ENCODE measurements at places on chromosomes 2 and 18.

- DNase-seq, result no peak
These were observed 15.8 kb downstream of the NABP1 start for GRCh38 chr2:191693778-191694177.

GRCh38 chr18:37527395-37527794, 38.2 kb downstream of the CELF4 start:
- DNase-seq, result no peak

- DNase-seq, result no peak
These were observed 155.7 kb downstream of the INHBB start for GRCh38 chr2:120501591-120501990.

DNA sequence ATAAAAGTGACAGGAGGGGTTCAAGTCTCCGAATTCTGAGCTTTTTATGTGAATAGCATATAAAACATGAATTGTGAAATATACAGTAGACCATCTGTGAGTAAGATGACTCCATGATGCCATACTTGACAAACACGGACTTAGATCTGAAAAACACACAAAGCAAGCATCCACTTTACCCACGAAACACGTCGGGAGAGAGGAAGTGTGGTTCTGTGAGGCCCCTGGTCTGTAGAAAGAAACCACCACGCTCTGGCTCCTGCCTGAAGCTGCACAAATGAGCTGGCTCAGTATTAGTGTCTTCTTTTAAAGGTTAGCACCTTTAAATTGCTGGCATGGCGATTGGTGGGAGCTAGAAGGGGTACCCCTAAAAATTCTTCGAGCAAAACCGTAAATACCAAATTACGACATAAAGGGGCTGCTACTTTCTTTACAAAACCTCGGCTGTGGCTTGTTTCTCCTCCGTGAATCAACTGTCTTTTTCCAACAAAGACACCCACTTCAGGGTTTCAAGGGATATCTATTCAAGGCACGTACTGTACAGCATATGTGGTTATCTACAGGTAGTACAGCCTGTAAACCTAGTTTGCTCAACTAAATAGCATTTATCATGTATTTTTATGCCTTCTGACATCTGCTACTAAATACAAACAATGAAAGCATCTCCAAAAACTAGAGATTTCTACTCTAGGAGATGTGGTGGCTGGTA, 70.9 kb downstream of the AFF3 start:
- no peak for DNase-seq

DNA sequence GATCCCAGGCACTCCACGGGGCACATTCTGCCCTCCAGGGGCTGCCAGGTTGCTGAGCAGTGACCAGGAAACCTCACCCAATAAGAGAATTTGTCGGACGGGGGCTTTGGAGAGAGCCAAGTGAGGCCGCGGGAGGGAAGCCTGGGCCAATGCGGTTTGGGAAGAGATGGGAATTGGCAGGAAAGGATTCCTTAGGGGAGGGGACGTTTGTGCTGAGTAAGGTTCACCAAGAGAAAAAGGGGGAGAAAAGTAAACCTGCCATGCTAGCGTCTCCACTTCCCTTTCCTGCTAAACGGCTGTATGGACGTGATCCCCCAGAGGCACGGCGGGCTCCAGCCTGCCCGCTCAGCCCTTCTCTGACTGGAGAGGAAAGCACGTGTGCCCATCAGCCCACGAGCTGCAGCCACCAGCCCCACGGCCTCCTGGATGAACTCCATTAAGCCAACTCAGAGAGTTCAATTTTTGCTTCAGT, 194.4 kb upstream of the ID2 start:
- DNase-seq, result no peak

DNA sequence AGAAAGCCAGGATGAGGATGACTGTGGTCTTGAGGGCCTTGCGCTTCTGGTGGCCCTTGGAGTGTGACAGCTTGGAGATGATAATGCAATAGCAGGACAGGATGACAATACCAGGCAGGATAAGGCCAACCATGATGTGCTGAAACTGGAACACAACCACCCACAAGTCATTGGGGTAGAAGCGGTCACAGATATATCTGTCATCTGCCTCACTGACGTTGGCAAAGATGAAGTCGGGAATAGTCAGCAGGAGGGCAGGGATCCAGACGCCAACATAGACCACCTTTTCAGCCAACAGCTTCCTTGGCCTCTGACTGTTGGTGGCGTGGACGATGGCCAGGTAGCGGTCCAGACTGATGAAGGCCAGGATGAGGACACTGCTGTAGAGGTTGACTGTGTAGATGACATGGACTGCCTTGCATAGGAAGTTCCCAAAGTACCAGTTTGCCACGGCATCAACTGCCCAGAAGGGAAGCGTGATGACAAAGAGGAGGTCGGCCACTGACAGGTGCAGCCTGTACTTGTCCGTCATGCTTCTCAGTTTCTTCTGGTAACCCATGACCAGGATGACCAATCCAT, 2.7 kb downstream of the CXCR4 start:
- no peak for DNase-seq

DNA sequence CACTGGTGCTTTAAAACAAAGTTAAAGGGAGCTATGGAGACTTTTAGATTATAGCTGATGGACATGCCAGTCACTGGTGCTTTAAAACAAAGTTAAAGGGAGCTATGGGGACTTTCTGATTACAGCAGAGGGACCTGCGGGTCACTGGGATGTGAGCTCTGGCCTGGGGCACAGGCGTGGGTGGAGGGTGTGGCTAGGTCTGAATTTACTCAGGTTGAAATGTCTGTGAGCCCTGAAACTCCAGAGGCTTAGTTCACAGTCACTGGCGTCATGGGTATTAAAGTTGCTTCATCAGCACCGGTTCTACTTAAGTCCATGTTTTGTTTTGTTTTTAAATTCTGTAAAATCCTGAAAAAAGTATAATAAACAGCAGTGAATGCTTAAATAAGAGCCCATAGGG, 49.0 kb upstream of the TMEM18 start:
- DNase-seq, result no peak

All from spinal cord (tissue), 10 donors.